ENCODE measurements at places on chromosomes 5 and 9. TPM values are rescaled to one million over a fixed set of nuclear protein-coding genes. Genes with fewer than 3 reads are reported as not detected.
A peak's percentile ranks its signal among the peaks of the same experiment; 100 is the strongest.

Gene PCDHGA12
- total RNA-seq = 0.17 TPM

Gene SERF1A
- 14.1 TPM for total RNA-seq

- peak; percentile 7 for DNase-seq
Observed at GRCh38 chr9:121839726-121840500, 188.5 kb downstream of the DAB2IP start.

- no peak for DNase-seq
Observed at GRCh38 chr5:143479394-143479793, 75.9 kb upstream of the NR3C1 start.

DNA sequence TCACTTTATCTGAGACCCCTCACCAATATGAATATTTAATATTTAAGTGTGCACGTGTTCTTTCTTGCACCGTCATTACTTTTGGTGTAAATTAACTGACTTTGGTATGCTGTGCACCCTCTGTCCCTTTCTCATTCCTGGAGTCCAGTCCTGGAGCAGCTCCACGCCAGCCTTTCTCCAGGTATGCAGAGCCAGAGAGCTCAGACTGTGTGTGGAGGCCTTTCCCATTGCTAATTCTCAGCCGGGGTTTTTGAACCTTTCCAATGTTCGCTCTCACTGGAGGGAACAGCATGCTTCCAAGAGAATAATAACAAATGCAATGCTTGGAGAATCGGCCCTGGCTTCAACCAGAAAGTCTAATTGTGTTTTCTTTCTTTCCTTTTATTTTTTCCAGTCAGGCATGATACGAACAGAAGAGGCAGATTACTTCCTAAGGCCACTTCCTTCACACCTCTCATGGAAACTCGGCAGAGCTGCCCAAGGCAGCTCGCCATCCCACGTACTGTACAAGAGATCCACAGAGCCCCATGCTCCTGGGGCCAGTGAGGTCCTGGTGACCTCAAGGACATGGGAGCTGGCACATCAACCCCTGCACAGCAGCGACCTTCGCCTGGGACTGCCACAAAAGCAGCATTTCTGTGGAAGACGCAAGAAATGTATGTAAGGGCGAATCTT lies 41.7 kb downstream of the ADAMTS16 start:
- DNase-seq = no peak

GRCh38 chr5:68490406-68490805 lies 274.9 kb downstream of the PIK3R1 start:
- DNase-seq = no peak

DNA sequence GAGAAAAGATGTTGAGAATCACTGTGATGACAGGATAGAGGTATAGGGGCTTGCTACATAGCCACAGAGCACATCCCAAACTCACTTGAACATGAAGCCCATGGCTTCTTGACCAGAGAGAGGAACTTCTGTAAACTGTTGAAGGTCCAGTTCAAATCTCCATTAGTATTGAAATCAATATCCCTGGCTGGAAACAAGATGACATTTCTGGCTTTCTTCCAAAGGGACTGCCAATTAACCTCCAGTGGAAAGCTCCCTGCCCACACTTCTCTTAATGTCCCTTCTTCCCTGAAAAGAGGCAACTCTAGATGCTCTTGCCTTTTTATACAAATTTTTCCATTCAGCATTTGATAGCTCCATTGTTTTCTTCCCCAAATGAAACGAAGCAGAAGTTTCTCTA lies 612.1 kb downstream of the EBF1 start:
- DNase-seq = no peak

Gene GLRA1
- not detected for total RNA-seq

- no peak for DNase-seq
Observed at GRCh38 chr9:136718345-136719194, 6.2 kb downstream of the DIPK1B start.

GRCh38 chr5:73793911-73794310 lies 167.9 kb downstream of the ARHGEF28 start:
- no peak for DNase-seq

Gene NR5A1
- total RNA-seq = 0.07 TPM

Gene PCDHGA3
- total RNA-seq = 0.12 TPM

Gene SAXO1
- total RNA-seq = not detected

- no peak for DNase-seq
Observed at GRCh38 chr9:123568691-123569688, 213.0 kb downstream of the CRB2 start.

Gene FAXDC2
- 0.43 TPM for total RNA-seq

Gene JAK2
- 30.3 TPM for total RNA-seq

Gene ROPN1L
- total RNA-seq = 0.26 TPM

GRCh38 chr5:159864885-159865691 lies 51.2 kb upstream of the ADRA1B start:
- no peak for DNase-seq

GRCh38 chr9:15238646-15239045 lies 68.4 kb downstream of the TTC39B start:
- DNase-seq = no peak

Gene SOX30
- total RNA-seq = 0.34 TPM

- no peak for DNase-seq
Observed at GRCh38 chr9:22129133-22129532, 120.0 kb upstream of the CDKN2B start.

DNA sequence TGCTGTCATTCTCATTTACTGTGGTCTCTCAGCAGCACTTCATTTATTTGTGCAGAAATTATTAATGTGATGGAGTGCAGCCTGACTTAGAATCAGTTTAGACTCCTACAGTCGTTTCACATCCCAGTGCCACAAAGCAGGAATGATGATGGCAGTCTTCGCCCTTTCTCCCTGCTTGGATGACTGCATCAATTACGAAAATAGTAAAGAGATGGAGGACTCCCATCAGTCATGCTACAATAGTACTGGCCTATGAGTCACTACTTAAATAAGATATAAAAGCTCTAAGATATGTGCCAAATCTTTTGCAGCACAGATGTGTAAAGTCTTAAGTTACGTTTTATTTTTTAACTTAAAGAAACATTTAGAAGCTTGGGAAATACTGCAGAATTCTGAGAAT lies 263.9 kb downstream of the CHSY3 start:
- no peak for DNase-seq

Gene INSYN2B
- not detected for total RNA-seq

DNA sequence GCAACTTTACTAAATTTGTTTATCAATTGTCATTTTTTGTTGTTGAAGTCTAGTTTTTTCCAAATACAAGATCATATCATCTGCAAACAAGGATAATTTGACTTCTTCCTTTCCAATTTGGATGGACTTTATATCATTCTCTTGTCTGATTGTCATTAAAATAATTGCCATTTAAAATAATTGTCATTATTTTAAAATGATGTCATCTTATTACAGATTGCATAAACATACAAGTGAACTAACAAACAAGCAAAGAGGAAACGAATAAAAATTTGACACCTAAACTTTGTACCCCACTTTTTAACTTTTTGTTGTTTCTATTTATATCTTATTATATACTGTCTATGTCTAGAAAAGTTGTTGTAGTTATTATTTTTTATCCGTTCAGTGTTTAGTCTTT lies 275.2 kb downstream of the ADGRV1 start:
- no peak for DNase-seq

- DNase-seq = no peak
Observed at GRCh38 chr9:134621558-134622110, 20.0 kb upstream of the COL5A1 start.

Gene NAIP
- 10.7 TPM for total RNA-seq

- no peak for DNase-seq
Observed at GRCh38 chr9:14418301-14418940, 104.5 kb upstream of the NFIB start.

- DNase-seq = no peak
Observed at GRCh38 chr9:21970800-21971640, 23.2 kb downstream of the CDKN2A start.

DNA sequence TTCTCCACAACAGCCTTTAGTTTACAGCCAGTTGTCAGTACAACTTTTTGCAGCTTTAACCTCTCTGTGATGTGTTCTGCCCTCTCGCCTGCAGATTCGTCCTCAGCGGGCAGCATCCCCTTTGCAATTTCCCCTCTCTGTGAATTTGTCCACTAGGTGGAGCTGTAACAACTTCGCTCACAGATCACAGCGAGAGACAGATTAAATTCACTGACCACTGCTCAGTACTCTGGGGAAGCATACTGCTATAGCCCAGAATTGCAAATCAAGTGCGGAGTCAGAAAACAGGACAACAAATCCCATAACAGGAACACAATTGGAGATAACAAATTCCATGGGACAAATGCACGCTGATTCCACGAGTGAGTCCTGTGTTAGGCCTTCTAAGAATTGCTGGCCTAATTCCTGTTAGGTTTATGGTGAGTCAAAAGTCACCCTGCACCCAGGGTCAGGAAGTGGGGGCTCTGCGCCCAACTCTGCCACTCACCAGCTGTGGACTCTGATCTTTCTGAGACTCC lies 2124.9 kb downstream of the MAT2B start:
- peak; percentile 12 for DNase-seq

DNA sequence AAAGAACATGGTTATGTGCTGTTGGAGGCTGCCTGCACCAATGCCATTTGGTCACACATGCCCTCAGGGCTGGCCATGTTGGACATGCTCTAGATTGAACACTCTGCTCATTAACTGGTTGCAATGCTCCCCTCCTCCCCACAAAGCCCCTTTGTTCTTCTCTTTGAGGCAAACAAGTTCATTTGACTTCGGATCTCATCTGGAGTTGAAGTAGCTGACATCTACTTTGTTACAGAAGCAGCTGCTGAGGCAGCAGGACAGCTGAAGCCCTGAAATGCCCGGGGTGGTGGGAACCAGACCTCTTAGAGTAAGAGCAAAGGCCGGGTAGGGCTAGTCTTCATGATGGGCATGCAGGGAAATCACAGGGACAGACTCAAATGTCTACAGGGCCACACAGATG lies 123.5 kb downstream of the APBA1 start:
- DNase-seq = no peak

Gene GPR150
- 1.1 TPM for total RNA-seq

All from activated T-cell treated with anti-CD3 and anti-CD28 coated beads, Interleukin-2, amount 50 U/mL, for 72 hours (primary cell).